SJSA1 (cell line): ENCODE measurements at places on chromosomes 5 and 9. TPM values are rescaled to one million over a fixed set of nuclear protein-coding genes. Genes with fewer than 3 reads are reported as not detected.

- H3K4me1 ChIP-seq = peaks cover 17% of the 10 kb centered on the region
- H3K36me3 ChIP-seq = no peaks in the 10 kb centered on the region
- DNase-seq = no peak
- H3K27me3 ChIP-seq = no peaks in the 10 kb centered on the region
These were observed 4.3 kb downstream of the SMIM3 start for GRCh38 chr5:150782850-150783249.

GRCh38 chr9:136455043-136456002 is 15.7 kb upstream of the INPP5E start:
- H3K36me3 ChIP-seq = peaks cover 87% of the 10 kb centered on the region
- no peaks in the 10 kb centered on the region for H3K27me3 ChIP-seq
- H3K4me3 ChIP-seq = no peak overlapping the region
- no peaks in the 10 kb centered on the region for H3K4me1 ChIP-seq
- H3K27ac ChIP-seq = no peak overlapping the region

DNA sequence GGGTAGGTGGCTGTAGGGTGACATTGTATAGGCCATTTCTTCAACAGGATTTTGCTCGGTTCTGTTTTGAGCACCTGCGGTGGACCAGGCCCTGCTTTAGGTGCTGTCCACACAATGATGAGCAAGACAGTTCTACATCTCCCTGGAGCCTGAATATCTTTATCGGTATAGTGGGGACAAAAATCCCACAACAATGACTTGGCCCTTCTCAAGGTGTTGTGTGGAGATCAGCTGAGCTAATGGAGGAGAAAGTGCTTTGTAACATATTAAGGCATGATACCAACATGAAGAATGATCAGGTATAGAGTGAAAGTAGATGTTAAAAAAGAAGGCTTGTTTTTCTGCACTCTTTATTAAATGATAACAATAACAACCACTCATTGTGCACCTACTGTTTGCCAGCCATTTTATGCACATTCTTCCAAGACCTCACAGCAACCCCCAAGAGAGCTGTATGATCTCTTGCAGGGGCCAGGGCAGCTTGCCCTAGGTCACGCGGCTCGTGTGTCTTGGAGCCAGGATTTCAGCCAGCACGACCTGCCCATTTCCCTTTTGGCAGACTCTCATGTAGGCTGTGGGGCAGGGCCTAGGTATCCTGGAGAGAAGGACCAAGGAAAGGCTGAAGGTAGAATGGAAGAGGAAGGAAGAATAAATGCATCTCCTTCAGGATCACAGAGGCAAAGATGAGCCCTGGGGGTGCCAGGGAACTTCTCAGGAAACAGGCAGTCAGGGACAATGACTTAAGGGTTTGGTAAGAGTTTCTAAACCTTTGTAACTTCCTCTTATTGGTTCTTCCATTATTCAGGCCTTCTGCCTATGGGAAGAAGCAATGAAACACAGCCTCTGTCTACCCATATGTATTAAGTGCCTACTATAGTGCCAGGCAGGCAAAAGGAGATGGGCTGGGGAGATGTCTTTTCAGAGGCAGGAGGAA is 50.0 kb upstream of the PPARGC1B start:
- no peaks in the 10 kb centered on the region for H3K4me1 ChIP-seq
- no peak overlapping the region for H3K4me3 ChIP-seq
- H3K27me3 ChIP-seq = peaks cover 42% of the 10 kb centered on the region
- no peak overlapping the region for H3K27ac ChIP-seq
- no peaks in the 10 kb centered on the region for H3K36me3 ChIP-seq

PCDHA9 gene
- under 0.01 TPM in 1 of 2 replicates, not detected in the other for total RNA-seq

DNA sequence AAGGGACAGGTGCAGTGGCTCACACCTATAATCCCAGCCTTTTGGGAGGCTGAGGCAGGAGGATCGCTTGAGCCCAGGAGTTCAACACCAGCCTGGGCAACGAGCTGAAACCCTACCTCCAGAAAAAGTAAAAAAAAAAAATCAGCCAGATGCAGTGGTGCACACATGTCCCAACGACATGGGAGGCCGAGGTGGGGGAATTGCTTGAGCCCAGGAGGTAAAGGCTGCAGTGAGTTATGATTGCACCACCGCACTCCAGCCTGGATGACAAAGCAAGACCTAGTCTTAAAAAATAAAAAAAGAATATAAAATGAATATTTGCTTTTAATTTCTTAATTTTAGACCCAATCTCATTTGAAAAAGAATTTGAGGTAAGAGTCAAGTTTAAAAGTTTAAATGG is 143.5 kb downstream of the LPAR1 start:
- no peaks in the 10 kb centered on the region for H3K27me3 ChIP-seq
- H3K4me3 ChIP-seq = no peak overlapping the region
- no peak for DNase-seq
- no peak overlapping the region for H3K27ac ChIP-seq
- H3K4me1 ChIP-seq = no peaks in the 10 kb centered on the region
- 0 out of 2 replicates have a peak, but pooled peaks cover 3% of the 10 kb centered on the region for H3K36me3 ChIP-seq

DNA sequence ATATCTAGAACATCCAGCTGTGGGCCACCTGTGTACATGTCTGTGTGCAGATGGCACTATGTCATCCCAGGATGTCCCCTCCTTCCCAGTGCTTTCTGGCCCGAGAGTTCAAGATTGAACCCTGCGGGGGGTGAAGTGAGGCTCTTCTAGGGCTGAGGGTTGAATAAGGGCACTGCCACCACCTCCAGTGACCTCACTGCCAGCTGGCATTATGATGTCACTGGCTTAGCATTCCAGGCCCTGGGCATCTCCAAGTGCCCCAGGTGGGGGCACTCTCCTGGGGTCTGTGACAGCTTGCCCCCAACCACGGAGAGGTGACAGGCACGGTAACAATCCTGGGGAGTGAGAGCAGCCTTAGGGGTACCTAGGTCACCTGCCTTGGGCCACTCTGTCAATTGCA is 27.1 kb downstream of the CXXC5 start:
- H3K4me1 ChIP-seq = peaks cover 43% of the 10 kb centered on the region
- no peaks in the 10 kb centered on the region for H3K27me3 ChIP-seq
- no peak for DNase-seq
- H3K36me3 ChIP-seq = peaks cover 39% of the 10 kb centered on the region

DNA sequence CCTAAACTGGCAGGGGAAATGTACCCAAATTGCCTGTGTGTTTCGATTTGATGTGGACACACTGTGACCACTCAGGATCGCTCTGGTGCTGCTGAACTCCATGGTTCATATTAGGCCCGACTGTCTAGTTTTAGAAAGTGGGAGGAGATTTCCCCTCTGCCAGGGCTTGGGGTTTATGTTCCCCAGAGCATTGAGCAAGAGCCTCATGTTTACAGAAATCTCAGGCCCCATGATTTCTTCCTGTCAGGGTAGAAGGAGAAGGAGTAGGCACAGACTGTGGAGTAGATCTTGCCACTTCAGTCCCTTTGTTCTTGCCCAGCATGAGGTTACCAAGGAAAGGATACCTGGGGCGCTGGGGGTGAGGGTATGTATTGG is 40.8 kb upstream of the GLRX start:
- H3K4me1 ChIP-seq = peaks cover 41% of the 10 kb centered on the region
- no peak overlapping the region for H3K4me3 ChIP-seq
- H3K27me3 ChIP-seq = no peaks in the 10 kb centered on the region
- no peak overlapping the region for H3K27ac ChIP-seq
- no peaks in the 10 kb centered on the region for H3K36me3 ChIP-seq

ZNF367 gene
- 45.4 and 55.5 TPM in 2 replicates for total RNA-seq

PLPP7 gene
- 0.08 TPM in 1 of 2 replicates, not detected in the other for total RNA-seq

GRCh38 chr5:101260857-101261256 is 357.8 kb upstream of the ST8SIA4 start:
- no peaks in the 10 kb centered on the region for H3K4me1 ChIP-seq
- no peaks in the 10 kb centered on the region for H3K36me3 ChIP-seq
- H3K27ac ChIP-seq = no peak overlapping the region
- H3K4me3 ChIP-seq = no peak overlapping the region

DNA sequence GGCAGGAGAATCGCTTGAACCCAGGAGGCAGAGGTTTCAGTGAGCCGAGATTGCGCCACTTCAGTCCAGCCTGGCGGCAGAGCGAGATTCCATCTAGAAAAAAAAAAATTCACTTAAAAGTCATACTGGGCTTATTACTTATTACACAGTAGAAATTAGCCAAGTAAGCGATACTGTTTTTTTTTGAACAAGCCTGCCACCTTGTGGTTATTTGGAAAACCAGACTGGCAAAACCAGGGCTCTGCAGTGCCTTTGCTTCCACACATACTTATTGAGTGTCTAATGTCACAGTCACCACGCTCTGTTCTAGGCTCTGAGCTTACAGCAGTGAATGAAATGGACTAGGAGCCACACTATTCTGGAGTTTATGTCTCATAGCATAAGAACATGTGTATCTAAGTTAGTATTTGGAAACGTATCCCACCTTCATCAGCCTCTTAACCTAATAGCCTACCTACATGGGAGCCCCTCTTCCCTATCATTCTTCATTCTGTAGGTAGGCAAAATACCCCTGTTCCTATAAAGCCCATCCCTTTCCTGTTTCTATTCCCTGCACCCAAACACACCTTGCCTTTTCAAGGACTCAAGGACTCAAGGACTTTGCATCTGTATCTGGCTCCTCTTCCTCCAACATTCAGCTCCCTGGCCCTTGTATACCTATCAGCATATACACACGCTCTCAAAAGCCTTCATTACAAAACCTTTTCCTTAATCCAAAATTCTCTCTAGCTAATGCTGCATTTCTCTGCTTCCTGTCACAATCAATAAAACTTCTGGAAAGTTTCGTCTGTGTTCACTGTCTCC is 13.9 kb upstream of the BASP1 start:
- peak; percentile 79 for DNase-seq
- no peaks in the 10 kb centered on the region for H3K36me3 ChIP-seq
- no peak overlapping the region for H3K27ac ChIP-seq
- 0 out of 2 replicates have a peak, but pooled peaks cover 3% of the 10 kb centered on the region for H3K4me1 ChIP-seq
- H3K4me3 ChIP-seq = no peak overlapping the region
- H3K27me3 ChIP-seq = no peaks in the 10 kb centered on the region

TMED9 gene
- 141 and 148 TPM in 2 replicates for total RNA-seq
